ENCODE measurements at places on chromosomes 13 and 19.

- no peak for DNase-seq
Measured at GRCh38 chr13:60491531-60491930, 94.5 kb downstream of the TDRD3 start.

GRCh38 chr13:31625115-31625514 lies 114.2 kb upstream of the RXFP2 start:
- DNase-seq = no peak

- DNase-seq = no peak
Measured at GRCh38 chr19:36604656-36605100, 435 bp upstream of the ZNF382 start.

DNA sequence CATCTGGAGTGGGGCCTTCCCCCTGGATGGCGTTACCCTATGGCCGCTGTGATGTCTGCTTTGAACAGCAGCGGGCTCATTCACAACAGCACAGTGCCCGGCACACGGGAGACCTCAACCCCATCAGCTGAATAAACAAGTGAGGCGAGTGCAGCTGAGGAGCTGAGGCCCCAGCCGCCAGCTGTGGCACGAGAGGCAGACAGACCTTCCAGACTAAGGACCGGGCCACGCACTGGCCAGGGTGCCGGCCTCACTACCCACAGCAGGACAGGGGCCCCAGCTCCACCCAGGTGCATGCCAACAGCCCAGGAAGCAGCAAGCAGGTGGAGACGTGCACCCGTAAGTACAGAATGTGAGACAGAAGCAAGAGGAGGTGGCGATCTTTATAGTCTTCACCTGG lies 39.6 kb downstream of the STK24 start:
- DNase-seq = no peak

DNA sequence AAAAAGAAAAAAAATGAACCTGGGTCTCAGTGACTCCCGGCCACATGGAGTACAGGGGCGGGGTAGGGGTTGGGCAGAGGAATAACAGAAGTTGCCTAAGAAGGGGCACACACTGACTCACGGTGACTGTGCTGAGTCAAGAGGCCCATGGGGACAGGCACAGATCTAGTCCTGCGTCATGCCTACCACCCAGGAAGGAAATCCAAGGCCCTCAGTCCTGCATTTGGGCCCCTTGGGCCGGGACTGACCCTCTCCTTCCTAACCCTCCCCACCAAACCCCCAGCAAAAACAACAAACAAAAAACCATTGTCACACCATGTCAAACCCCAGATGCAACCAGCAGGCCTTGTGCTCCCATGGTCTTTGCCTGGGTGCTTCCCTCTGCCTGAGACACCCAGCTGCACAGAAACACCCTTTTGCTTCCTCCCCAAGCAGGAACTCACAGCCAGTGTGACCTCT lies 9.6 kb upstream of the NOTCH3 start:
- DNase-seq = no peak

- DNase-seq = no peak
Measured at GRCh38 chr19:15837221-15837731, 21.8 kb upstream of the OR10H1 start.

DNA sequence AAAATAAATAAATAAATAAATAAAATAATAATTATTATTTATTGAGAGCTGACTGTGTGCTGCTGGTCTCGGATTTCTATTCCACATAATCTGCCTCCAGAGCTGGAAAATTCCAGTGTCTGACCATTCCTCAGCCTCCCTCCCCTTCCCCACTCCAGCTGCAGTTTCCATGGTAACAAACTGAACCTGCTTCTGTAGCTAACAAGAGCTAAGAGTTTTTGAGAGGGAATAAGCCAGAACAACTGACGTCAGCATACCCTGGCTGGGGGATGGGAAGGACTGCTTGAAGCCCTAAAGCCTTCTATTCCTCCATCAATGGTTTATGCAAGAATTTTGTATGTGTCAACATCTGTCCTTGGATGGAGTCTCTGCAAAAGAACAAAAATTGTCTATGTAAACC lies 26.0 kb upstream of the PEG3 start:
- peak; percentile 40 for DNase-seq
